ENCODE measurements at places on chromosomes 5 and 9.

DNA sequence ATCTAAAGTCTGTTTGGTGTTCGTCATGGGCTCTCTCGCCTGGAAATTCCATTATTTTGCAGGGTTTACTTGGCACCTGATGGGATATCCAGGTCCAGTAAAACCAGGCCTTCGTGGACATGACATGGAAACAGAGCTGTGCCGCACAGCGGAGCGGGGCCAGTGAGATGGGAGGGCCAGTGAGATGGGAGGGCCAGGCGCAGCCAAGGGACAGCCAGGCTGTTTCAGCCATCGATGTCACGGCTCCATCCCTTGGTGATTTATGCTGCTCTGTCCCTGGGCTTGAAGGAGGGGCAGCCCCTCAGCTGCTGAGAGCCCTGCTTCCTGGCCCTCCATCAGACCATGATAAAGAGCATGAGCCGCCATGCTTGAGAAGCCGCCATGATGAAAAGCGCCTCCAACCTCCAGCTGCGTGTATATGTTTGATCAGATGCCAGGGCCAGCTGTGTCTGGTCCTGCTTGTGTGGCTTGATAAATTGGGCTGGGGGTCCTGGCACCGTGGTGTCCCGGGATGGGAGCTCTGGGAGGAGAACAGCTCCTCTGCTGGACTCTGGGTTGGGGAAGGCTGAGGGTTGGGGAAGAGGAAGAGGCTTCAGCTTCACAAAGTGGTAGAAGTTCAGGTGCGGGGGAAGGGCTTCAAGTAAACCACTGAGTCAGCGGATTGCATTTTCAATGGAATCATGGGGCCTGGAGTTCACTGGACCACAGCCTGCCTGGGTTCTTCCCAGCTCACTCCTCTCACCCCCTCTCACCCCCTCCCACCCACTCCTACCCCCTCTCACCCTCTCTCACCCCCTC lies 6.1 kb upstream of the COL5A1 start:
- DNase-seq: no peak

GRCh38 chr9:100441911-100442361 lies 15.0 kb downstream of the MSANTD3 start:
- DNase-seq: no peak

- DNase-seq: no peak
Observed at GRCh38 chr5:110853267-110853666, 114.5 kb downstream of the SLC25A46 start.

DNA sequence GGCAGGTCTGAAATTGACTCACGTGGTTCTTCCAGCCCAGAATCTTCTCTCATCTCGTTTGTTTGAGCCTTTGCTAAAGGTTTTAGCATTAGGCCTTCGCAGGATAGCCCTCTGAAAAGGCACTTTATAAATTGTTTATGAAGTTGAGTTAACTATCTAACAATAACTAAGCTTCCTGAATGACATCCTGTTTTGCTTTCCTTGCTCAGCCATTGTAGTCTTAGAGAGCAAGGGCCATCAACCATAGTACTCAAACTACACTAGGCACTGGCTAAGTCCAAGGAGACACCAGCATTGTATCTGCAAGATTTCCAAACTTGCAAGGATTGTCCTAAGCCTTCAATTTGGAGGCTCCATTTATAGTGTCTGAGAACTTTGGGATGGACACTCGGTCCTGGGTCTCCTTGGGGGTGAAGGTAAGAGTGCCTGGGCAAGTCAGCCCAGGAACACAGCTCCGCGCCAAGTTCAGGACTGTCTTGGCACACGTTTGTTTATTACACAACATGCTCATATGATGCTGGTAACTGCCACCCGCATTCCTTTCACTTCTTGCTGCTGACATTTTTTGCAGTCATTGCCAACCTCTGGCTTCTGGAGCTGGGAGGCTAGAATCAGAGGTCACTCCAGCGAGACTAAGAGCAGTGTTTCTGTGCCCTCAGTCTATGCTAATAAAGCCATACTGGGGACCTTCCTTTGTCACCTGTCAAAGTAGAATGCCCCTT lies 151.1 kb downstream of the ESM1 start:
- no peak for DNase-seq

All from activated CD8-positive, alpha-beta memory T cell treated with anti-CD3 and anti-CD28 coated beads for 1 hour (primary cell).